ENCODE measurements at places on chromosomes 13 and 19.
A peak's percentile ranks its signal among the peaks of the same experiment; 100 is the strongest.

- no peak for DNase-seq
These were observed 5.1 kb upstream of the CACNG8 start for GRCh38 chr19:53957448-53958167.

GRCh38 chr19:36093687-36094086 is 17.3 kb upstream of the OVOL3 start:
- DNase-seq, result peak; percentile 25

DNA sequence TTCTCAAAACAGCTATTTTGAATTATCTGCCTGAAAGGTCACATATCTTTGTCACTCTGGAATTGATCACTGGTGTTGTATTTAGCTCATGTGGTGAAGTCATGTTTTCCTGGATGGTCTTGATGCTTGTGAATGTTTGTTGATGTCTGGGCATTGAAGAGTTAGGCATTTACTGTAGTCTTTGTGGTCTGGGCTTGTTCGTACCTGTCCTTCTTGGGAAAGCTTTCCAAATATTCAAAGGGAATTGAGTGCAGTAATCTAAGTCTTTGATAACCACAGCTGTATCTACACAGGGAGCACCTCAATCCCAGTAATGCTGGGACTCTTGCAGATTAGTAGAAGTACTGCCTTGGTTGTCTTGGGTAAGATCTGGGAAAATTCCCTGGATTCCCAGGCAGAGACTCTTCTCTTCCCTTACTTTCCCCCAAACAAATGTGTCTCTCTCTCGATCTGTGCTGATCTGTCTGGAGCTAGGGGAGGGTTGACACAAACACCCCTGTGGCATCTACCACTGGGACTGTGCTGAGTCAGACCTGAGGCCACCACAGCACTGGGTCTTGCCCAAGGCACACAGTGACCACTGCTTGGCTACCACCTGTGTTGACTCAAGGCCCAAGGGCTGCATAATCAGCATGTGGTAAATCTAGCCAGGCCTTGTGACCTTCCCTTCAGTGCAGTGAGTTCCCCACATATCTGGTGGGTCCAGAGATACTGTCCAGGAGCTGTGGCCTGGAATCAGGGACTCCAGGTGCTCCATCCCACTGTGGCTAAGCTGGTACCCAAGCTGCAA is 5.5 kb upstream of the CYP4F3 start:
- no peak for DNase-seq

GRCh38 chr13:57932061-57932460 is 300.5 kb downstream of the PCDH17 start:
- no peak for DNase-seq

- no peak for DNase-seq
These were observed 10.1 kb downstream of the YIPF2 start for GRCh38 chr19:10918359-10918758.

GRCh38 chr19:19115954-19116353 is 22.3 kb downstream of the TMEM161A start:
- DNase-seq, result peak; percentile 6

DNA sequence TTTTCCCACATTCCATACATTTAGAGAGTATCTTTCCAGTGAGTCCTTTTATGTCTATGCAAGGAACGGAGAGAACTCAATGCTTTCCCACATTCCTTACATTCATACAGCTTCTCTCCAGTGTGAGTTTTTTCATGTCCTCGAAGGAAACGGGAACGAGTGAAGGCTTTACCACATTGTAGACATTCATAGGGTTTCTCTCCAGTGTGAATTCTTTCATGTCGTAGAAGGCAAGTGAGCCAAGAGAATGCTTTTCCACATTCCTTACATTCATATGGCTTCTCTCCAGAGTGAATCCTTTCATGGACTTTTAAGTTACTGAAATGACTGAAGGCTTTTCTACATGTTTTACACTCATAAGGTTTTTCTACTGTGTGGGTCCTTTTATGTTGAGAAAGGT is 17.1 kb downstream of the ZNF823 start:
- no peak for DNase-seq

DNA sequence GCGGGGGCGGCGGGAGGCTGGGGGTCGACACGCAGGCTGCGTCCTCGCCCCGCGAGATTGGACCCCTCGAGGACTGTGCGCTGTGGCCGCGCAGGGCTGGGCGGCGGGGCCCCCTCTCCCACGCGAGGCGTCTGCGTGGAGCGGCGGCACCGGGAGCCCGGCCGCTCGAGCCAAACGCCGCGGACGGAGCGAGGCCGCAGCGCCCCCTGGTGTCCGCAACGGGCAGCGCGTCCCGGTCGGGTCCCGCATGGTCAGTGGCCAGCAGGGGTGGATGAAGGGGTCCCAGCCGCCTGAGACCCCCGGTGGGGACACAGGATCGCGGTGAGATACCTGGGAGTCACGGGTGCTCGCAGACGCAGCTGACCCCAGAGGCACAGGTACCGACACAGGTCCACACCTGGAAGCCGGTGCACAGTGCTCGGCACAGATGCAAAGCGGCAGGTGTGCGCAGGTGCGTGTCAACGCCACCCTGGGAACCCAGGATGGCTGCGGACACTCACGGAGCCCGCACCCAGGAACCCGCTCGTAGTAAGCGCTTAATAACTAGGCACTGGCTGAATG is 2.1 kb upstream of the CIRBP start:
- DNase-seq, result peak; percentile 46

DNA sequence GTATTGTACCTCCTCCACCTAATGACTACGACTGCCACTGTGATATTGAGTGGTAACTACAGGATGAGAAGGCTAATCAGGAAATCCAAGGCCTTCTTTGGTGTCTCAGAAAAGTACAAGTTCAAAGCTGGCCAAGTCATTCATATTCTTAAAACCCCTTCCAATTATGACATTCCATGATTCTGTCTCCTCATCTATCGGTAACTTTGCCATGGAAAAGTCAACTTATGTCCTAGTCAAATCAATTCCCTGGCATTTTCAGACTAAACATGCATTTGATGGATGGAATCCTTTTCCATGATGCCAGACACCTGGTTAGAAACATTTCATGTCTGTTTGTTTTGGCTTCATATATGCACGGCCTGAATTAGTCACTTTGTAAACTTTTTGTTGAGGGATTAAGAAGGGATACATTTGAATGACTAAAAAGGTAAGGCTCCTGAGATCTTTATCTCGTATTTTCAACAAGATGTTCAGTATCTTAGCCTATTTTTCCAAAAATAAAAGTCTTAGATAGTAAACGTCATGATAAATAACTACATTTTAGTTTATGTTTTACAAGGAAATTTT is 186.5 kb downstream of the NHLRC3 start:
- DNase-seq, result no peak

DNA sequence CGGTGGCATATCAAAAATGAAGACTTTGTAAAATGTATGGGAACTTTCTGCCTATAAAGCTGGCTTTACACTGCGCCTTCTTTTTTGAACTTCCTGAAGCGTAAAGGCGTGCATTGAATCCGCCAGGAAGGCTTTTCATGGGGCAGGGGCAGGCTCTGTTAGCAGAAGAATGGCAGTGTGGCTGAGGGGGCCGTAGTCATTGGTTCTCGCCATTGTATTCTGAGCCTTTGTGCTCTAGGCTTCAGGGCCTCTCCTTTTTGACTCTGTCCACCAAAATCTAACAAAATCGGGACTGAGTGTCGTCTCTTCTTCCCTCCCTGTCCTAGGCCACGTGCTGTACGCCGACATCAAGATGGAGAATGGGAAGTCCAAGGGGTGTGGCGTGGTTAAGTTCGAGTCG is 14.1 kb downstream of the PRAM1 start:
- DNase-seq, result no peak

GRCh38 chr13:83592095-83592494 is 290.2 kb downstream of the SLITRK1 start:
- DNase-seq, result no peak

- peak; percentile 32 for DNase-seq
These were observed 47.5 kb downstream of the WASF3 start for GRCh38 chr13:26604784-26605545.

GRCh38 chr13:39415008-39415802 is 187.8 kb downstream of the LHFPL6 start:
- DNase-seq, result peak; percentile 48

DNA sequence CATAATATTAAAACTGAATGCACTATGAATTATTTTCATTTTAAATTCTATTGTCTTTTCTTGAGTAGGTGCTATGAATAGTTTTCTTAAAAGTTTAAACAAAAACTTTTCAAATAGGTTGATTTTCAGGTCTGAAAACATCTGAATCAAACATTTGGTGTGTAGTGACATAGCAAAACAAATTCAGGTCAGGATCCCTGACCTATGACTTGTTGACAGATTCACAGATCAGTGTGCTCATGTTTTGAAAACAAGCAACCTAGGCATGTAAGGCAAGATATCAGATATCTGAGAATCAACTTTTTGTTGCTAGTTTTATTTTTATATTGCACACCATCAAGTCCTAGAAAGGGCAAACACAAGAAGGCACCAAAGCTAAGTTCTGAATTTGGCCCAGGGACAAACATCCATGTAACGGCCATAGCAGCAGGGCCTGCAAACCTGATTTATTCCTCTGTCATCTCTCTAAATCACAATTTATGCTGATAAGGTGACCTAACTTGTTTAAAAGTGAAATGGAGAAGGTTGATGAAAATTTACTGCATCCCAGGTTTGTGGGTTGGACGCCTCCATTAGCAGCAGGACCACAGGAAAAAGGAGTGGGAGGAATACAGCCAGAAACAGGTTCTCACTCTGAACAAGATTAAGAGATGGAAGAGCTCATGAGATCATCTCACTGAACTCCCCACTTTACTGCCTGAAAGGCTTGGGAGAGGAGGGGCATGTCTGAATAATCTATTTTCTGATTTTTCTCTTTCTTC is 337.7 kb downstream of the KCNRG start:
- no peak for DNase-seq

DNA sequence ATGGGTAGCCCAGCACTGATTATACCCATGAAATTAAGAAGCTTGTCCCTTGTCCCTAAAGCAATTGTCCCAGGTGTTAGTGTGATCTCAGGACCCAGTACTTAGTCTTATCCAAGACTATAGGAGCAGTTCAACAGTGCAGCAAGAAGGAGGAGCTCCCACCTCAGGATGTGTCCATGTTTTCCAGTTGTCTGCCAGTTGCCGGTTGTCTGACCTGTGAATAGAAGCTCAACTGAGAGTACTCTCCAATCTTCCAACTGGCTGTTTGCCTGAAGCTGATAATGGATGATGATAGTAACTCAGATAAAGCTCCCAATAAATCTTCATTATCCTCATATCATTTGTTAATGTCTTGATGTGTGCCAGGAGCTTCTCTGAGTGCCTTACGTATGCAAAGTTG is 107.2 kb upstream of the HTR2A start:
- DNase-seq, result no peak

GRCh38 chr13:78607409-78608251 is 4.3 kb upstream of the POU4F1 start:
- no peak for DNase-seq

- DNase-seq, result no peak
These were observed 5.3 kb downstream of the ARHGEF7 start for GRCh38 chr13:111120422-111120821.

DNA sequence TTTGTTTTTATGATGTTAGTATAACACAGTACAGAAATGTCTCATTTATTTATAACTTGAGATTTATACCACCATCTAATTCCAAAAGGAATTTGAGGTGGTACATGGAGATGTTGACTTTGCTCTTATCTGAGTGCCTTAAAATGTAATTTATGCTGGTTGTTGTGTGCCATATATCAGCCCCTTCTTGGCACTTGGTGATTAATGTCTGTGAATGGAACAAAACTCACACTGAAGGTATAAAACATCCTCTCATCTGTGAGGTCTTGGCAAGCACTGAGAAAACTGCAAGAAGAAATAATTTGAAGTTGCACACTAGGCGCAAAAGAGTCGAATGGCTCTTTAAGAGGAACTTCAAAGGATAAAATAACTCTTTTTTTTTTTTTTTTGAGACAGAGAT is 240.4 kb downstream of the B3GLCT start:
- no peak for DNase-seq

GRCh38 chr13:36082396-36082795 is 48.8 kb downstream of the DCLK1 start:
- DNase-seq, result no peak

DNA sequence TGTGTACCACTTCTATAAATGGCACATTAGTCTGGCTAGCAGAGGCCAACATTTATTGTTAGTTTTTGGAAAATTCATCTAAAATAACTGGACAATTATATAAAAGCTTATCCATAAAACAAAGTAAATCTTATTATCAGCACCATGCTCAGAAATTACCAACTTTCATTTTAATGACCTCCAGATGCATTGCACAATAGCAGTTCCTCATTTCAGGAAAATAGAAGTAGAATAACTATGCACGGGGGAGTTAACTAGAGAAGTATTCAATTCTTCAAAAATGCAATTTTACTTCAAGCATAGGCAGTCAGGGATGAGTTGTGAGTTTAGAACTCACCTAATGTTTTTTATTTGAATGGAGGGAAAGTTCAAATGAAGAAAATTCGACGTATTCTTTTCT is 1023.5 kb downstream of the PCDH17 start:
- no peak for DNase-seq

GRCh38 chr19:45973553-45974338 is at the start of gene NOVA2:
TSS of gene NOVA2 (minus strand) at chr19:45973865. CDS start at chr19:45973351, 514 bp downstream.
- peak; percentile 82 for DNase-seq

DNA sequence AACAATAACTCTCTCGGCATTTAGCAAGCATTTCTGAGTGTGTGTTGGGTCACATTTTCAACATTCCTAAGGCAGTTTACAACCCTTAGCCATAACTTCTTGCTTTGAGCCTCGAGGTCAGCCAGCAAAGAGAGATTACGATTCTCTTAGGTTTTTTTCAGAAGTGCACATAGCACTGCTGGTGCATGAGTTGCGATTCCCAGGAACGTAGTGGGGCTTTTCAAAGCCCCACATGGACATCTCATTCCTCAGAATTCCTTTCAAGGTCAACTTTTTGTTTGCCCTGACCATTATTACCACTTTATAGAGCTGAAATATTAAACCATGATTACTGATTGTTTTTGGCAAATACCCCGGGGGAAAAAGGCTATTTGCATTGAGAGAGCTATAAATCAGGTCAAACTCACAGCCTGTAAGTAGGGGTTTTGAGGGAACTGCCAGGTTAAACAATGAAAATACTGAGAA is 705.3 kb downstream of the GPC5 start:
- DNase-seq, result no peak

GRCh38 chr13:75656425-75656989 is 20.4 kb downstream of the LMO7 start:
- DNase-seq, result no peak

DNA sequence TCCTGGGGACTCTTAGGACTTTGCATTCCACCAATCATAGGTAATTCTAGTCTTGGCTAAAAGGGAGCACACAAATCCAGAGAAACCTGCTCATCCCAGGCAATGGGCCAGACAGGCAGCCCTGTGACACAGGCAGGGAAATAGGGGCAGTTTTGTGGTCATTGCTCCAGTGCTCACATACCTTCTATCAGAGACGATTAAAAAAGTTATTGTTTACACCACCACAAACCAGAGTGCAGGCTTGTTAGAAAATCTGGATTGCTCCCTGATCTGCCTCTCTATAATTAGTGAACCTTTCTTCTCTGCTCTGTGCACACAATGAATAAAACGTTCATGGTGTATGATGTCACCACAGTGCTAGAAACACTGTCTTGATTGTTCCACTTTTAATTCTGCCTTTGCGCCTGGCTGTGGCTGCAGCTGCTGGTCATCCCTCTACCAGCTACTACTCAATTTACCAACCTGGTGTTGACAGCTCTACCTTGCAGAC is 121.6 kb upstream of the SPATA13 start:
- DNase-seq, result peak; percentile 66
